ENCODE measurements at places on chromosomes 2 and 18.

GRCh38 chr18:3468833-3469232 is 18.9 kb downstream of the TGIF1 start:
- DNase-seq: no peak

DNA sequence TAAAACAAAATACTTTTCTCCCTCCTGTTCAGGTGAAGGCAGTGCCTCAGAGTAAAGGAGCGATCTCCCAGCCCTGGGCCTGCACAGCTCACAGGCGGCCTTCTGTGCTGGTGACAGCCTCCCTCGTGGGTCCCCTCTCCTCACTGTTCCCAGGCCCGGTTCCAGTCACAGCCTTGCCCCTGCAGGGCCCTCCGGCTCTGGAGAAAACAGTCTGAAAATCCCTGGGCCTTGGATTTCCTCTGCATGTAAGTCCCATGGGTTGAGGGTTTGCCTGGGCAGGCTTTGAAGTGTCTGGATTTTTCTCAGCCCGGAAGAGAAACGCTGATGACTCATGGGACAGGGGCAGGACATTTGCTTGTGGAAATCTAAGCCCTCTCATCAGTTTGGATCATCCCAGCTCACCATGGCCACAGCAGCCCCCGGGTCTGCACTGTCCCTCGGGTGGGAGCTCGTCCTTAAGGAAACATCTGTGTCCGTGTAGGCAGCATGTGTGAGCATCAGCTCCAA is 186.1 kb upstream of the RAB12 start:
- no peak for DNase-seq

DNA sequence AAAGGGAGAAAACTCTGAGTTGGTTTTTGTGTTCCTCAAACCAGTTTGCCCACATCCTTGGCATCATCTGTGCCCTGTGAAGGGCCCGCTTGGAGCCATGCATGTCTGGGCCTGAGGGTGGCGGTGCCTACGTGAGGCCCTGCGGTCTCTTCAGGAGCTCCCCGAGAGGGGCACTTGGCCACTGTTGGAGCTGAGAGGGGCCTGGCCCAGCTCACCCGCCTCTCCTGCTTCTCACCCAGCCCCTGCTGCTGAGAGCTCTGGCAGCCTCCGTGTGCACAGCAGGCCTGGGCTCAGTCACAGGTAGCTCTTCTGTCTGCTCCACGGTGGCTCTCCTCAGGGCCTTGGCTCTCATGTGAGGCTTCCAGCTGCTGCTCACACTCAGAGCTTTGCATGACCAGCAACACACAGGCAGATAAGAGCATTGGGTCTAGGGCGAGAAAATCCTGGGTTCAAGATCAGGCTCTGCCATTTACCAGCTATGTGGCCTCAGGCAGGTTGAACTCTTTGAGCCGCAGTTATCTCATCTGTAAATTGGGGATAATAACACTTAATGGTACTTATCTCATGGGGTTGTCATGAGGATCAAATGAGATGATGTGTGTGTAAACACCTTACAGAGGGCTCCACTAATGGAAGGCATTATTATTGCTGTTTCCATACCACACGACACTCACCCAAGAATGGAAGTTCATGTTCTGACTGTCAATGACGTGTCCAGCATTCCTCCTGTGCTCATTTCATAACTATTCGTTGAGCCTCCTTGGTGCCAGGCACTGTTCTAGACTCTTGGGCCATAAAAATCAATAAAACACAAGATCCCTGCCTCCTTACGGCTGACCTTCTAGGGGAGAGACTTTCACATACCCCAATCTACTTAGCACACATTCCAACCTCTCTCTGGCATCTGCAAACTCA is 41.6 kb upstream of the PLB1 start:
- DNase-seq: no peak

DNA sequence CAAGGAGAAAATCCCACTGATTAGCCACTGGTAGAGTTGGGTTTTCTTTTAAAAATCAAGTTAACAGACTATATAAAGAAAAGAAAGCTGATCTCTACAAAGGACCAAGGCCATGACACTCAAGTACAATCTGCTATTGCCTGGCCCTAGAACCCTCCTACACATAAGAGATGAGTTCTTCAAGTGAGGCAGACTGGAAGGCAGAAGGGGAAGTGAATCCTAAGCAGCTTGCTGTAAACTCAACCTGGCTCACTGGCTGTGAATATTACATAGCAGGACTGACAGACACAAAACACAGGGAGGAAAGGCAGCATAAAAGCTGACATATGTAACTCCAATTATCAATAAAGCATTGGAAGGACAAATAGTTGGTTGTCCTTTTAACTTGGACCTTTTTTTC is 65.4 kb downstream of the TRIP12 start:
- peak; percentile 12 for DNase-seq

DNA sequence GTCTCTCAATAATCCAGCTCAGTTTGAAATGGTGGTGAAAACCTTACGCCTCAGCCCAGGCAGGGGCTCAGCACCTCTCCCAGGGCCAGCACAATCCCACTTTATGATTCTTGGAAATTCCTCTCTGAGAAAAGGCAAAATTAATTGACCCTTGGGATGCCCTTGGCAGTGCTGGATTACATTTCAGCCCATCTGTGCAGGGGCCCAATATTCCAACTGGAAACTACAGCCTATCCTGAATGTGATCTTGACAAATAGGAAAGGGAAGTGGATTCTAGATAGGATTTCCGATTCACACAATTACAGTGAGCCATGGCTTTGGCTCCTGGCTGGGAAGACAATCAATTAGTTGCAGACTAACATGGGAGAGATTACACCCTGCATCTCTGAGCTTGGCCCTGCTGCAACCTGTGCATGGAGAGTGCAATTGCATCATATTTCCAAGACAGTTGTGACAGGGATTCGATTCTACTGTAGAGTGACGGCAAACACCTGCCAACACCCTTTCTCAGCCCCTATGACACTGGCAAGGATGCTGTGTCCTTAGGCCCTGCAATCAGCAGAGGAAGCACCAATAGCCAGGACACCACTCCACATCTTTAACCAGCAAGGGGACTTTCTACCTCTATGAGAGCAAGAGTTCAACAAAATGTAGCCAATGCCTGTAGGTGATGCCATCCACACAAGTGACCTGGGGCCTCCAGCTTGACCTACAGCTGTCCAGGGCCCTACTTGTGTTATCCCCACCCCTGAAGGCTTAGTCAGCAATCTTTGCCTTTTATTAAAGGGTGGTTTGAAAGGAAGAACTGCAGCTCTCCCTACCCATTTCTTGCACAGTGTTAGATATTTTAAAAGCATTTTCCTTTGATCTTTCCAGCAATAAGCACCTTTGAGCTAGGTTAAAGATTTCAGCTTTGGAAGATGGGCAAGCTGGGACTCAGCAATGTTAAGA is 187.2 kb upstream of the HS6ST1 start:
- DNase-seq: no peak

DNA sequence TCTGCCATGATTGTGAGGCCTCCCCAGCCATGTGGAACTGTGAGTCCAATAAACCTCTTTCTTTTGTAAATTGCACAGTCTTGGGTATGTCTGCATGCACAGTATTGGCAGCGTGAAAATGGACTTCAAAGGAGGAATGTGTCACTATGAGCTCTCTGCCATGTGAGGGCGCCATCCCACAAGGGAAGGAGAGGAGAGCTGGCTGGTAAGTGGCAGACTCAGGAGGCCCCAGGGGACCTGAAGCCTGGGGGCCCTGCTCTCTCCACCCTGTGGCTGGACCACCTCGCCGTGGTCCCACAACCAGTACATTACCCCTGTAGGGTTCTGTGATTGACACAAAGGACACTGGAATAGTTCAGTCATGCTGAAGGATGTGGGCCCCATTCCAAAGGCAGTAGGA is 122.1 kb downstream of the RPIA start:
- DNase-seq: no peak

GRCh38 chr2:44126106-44126797 is 42.4 kb upstream of the PPM1B start:
- DNase-seq: no peak

DNA sequence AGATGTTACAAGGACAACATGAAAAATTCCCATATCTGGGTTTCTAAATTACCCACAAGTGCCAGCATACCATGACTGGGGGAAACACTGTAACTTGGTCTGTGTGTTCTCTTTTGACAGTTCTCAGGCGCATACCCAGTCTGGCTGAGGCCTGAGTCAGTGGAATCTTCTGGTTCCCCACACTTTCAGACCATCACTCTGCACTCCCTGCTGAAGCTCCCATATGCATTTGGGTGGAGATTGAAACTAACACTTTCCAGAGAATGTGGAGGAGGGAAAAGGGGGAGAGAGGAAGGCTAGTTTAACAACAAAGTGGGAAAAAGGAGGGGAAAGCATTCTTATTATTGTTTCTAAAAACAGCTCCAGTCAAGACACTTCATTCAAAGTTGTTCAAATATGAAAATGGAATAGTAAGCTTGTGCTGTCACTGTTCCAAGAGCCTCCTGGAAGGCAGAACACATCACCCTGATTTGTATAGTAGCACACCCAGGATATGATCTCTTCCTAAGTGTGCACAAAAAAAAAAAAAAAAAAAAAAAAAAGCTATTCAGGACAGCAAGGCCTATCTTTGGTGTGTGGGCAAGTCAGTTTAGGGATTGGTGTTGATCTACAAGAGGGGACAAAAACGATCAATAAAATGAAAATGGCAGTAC is 48.1 kb upstream of the CTIF start:
- DNase-seq: no peak

GRCh38 chr2:172836347-172836821 is 100.7 kb downstream of the RAPGEF4 start:
- DNase-seq: no peak

DNA sequence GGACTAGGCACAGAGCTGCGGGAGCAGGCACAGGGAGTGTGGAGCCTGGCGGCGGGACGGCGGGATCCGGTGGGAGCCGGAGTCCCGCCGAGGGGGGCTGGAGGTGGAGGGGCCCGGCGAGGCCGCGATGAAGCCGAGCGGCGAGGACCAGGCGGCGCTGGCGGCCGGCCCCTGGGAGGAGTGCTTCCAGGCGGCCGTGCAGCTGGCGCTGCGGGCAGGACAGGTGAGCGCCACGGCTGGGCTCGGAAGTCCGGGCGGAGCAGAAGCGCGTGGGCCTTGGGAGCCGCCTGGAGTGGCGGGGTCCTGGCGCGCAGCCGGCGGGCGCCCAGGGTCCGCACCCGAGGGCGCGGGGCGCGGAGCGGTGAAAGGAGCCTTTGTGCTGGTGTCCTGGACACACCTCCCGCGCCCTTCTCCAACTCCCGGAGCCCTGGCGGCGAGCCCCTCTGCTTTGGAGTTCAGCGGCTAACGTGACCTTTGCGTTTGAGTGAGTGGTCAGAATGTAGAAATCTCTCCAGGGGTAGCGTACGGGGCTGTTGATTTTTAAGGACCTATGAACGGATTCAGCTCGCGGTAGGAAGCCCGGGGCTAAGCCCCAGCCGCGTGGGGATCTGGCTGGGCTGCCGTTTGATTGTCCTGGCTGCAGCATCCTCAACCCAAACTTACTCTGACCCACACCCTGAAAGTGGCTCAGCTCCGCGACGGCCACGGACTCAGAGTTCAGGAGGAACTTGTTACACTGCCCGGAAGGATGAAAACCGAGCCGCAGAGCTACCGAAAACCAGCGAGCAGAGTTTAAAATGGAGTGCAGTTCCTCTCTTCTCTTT is 448 bp downstream of the IMPA2 start:
- no peak for DNase-seq

DNA sequence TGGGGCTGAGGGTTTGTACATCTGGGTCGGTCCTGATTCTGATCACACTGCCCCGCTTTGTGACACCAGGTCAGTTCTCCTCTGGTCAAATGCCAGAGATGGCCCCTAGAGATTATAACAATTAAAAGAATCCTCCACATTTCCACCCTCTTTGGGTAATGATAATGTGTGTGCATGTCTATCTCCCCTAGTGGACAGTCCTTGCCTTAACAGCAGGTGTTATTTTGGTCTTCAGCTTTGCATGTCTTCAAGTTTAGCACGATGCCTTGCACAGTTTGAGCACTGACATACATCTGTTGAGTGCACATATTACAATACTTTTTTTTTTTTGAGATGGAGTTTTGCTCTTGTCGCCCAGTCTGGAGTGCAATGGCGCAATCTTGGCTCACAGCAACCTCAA is 25.7 kb upstream of the COX7A2L start:
- DNase-seq: peak; percentile 21

DNA sequence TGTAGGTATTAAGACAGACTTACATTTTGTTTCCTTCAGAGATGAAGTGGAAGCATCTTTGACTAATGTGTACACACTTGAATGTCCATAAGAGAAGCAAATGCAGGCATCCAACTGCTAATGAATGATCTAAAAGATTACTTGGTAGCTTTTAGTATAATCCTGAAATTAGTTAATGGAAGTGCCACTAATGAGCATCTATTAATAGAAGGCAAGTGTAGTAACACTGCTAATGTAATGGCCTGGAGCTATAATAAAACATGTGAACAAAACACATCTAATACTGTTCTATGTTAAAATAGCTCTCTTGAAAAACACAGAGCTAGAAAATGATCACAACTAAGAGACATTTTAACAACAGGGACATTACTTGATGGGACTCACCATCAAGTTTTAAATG is 225.3 kb downstream of the SLC8A1 start:
- DNase-seq: no peak

- no peak for DNase-seq
These were observed 12.3 kb upstream of the CERS6 start for GRCh38 chr2:168443818-168444217.

- DNase-seq: no peak
These were observed 5.2 kb upstream of the NOSTRIN start for GRCh38 chr2:168797286-168797655.

- no peak for DNase-seq
These were observed 180.8 kb downstream of the MBD2 start for GRCh38 chr18:54043484-54044251.
